Epithelial cell of proximal tubule (primary cell): ENCODE measurements at places on chromosomes 6 and 20.

DNA sequence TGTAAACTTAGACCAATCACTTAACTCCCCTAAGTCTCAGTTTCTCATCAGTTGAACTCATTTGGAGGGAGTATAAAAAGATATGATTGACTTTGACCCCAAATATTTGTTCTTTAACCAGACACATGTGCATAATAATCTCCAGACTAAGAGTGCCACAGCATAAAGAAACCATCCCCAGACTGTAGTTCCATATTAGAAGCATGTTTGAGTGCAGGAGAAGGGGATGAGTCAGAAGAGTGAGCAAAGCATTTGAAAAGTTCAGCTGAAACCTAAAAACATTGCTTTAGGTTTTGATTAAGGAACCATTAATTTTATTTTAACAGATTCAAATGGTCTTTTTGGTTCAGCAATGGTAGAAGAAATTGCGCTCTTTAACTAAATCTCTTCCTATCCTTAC lies 654.8 kb downstream of the UTRN start:
- no peak for DNase-seq

GRCh38 chr6:87918461-87918941 lies 129.1 kb upstream of the SPACA1 start:
- no peak for DNase-seq

DNA sequence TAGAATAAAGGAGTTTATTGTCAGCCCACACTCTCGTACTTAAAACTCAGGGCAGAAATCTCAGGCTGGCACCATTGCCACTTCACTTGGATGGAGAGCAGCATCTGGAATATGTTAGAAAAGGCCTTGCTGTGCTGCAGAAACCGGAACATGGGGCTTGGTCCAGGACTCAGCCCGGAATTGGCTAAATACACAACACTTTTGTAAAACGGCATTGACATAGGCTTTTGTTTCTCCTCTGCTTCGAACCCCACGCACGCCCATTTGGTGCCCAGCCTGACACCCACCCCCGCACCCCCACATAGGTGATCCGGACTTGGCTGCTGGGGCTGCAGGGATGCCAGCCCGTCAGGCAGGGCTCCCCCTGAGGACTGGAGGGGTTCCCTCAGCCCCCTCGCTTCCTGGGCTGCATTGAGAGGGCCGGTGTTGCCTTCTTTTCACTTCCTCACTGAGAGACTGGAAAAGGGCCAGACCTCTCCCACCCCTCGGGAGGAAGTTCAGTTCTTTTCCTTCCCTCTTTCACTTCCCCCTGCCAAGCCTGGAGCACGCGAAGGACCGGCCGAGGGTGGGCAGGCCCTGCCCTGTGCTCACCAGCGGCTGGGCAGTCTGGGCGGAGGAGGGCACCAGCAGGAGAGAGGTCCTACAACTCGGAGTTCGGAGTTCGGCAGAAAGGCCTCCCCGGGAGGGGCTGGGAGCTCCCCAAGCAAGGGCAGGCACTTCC lies 17.9 kb upstream of the CST3 start:
- no peak for DNase-seq

- DNase-seq = no peak
Measured at GRCh38 chr6:169953686-169954085, 202.3 kb downstream of the ERMARD start.

DNA sequence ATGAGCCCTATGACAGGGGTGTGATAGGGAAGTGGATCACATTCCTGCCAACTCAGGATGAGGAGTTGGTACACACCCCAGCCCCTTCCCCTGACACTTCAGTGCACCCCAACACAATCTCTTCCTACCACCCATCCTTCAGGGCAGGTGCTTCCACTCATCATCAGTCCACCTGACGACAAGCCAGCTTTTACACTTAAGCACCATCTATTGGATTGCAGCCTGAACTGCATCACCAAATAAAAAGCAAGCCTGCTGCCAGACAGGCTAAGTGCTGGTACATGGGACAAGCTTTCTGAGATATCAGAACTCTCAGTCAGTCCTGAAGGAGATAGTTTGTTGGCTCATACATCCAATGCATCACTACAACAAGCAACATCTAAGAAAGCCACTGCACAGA lies 69.0 kb upstream of the TMEM200A start:
- no peak for DNase-seq
